NCI-H2029 treated with DMSO at 0.1 percent for 48 hours (cell line): ENCODE measurements at places on chromosomes 11 and 22.

DNA sequence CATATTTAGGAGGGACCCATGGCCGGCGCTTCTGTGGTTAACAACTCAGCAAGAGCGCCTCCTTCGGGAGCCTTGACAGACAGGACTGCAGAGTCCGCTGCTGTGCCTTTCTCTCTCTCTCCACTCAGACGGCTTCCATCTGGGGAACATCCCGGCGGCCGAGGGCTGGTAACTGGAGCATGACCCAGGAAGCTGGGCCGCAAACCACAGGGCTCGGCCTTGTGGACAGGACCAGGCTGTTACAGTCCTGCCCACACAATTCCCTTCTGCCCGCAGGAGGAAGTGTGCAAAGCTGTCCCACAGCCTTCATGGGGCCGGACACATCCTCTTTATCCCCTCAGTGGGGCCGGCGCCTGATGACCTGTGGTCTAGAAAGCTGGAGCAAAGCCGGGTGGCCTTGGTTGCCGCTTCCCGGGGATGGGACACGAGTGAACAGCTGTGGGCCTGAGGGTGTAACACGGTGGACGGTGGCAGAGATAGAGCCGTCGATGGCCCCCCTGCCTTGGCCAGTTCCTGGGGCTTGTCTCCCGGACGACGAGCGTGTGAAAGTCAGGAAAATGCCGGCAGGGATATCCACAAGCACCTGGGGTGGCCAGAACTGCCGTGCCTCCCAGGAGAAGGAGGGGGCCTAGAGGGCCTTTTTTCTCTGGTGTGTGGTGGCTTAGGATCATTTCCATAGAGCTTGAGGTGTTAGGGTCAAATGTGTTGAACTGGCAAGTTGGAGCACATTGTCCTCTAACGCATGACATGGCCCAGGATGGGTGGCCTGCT lies 50.1 kb downstream of the FBLN1 start:
- no peak for DNase-seq

GRCh38 chr11:88448131-88448670 lies 110.7 kb upstream of the CTSC start:
- no peak for DNase-seq

DNA sequence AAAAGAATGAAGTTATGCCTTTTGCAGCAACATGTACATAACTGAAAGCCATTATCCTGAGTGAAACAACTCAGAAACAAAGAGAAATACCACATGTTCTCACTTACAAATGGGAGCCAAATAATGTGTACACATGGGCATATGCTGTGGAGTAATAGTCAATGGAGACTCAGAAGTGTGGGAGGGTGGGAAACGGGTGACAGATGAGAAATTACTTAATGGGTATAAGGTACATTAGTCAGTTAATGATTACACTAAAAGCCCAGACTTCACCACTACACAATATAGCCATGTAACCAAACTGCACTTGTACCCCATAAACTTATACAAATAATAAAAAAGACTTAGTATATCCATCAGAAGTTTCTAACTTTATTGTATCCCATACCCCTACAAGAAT lies 674.1 kb upstream of the ARHGAP42 start:
- no peak for DNase-seq

GRCh38 chr11:73648571-73649046 lies 2.2 kb downstream of the PLEKHB1 start:
- DNase-seq = no peak

- no peak for DNase-seq
Observed at GRCh38 chr11:60844870-60845221, 2.9 kb downstream of the CCDC86 start.

- DNase-seq = no peak
Observed at GRCh38 chr22:32682990-32683389, 118.5 kb upstream of the TIMP3 start.

- no peak for DNase-seq
Observed at GRCh38 chr11:75735181-75735845, 17.7 kb downstream of the MOGAT2 start.

DNA sequence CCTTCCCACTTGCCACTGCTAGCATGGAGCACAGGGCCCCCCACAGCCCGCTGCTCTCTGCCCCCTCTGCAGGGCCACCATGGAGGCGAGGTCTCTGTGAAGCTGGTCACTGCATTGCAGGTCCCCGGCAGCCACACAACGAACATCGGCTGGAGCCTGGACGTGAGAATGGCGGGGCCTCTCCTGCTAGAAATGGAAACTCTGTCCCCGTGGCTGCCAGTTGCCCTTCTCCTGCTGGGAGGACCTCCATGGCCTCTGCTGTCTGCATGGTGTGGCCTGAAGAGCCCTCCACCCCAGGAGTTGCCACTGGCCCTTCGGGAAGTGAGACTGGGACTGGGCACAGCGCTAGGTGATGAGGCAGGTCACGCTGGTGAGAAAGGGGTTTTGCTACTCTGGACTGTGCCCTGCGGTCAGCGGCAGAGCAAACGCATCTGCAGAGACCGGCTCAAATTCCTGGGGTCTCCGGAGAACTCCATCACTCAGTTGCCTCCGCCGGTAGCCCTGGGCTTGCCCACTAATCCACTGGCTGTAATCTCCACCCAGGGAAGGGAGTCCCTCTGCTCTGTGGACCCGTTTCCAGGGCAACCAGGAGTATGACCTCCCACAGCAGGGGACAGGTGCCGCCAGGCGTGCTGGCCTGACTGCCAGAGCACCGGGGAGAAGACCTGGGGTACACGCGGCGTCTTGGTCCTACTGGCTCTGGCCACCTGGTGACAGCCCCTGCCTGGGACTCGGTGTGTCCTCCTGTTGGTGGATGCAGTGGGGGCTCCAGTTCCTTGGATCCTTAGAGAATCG lies 806.3 kb downstream of the BRD1 start:
- no peak for DNase-seq

DNA sequence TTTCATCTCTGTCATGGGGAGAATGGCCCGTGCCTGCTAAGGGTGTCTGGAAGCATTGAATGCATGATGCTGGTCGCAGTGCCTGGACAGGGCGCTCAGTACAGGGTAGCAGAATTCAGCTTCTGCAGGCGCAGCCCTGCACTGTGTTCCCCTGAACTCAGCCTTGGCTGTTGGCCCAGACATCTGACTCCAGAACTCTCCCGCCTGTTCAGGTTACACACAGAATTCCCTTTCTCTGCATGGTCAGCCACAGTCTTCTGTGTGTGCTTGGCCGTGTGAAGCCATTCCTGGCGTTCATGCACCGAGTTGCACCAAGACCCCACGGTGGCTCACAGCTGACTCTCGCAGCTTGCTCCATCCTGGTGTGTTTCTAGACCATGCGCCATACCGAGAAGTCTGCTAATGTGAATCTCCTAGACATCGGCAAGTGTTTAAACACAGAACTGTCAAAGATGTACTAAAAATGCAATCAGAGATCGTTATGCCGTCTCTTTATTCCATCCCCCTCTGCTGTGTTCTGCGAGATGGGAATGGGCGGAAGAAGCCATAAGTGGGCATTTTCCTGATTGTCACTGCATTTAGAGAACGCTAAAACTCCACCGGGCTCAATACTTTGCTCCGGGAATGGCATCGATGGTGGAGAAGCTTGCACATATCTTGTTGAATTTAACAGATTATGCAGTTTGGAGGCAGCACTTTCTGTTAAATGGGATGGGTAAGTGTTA lies 55.6 kb downstream of the MPPED1 start:
- no peak for DNase-seq

DNA sequence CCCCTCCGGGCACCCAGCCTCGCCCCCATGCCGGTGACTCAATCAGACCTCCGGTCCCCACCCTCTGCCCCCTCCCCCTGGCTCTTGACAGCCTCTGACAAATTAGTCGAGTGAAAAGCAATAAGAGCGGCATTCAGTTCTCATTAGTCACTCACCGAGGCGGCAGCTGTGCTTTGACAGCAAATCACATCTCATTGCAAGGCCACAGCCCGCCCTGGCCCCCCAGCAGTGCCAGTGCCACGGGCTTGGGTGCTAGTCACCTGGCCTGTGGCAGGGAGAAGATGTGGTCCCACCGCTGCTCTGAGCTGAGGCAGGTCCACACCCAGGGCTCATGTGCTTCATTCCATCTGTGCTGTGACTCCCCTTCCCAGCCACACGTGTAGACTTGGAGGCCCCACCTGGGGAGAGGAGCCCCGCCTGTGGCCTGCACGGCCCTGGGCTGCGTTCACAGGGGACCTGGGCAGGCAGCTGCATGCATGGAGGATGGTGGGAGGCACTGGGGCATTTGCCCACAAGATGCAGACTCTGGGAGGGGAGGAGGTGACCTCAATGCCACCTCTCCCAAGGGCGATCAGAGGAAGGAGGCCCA lies 7.4 kb upstream of the TH start:
- no peak for DNase-seq
